ENCODE measurements at places on chromosomes 12 and 14.
A peak's percentile ranks its signal among the peaks of the same experiment; 100 is the strongest.

DNA sequence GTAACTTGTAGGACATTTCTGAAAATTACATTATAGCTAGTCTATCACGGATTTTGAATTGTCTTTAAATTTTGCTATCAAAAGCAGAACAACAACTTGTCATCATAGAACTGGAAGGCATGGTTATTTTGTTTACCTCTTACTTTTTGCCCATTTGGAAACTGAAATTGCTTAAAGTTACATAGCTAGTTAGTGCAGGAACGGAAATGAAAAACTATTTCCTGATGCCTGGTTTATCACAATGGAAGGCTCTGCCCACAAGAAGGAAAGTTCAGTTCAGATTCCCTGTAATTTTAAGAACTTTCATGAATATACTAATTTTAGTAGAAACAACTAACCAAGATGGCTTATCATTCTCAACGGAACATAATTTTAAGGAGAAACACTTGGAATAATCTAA is 427.7 kb downstream of the RAD51B start:
- no peak for DNase-seq

DNA sequence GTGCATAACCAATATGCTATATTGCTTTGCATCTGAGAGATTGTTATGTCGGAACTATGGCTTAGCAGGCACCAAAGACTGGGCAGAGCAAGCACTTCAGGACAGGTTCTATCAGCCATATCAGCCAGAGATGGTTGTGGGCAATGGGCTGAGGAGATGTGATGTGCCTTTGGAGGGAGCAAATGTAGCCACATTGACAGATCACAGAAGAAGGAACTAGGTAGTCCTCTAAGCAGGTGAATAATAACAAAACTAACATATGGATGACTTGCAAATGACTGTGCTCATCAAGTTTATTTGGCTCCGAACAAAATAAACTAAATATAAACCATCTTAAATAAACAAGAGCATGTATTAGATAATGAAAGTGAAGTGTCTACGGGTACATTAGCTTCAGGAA is 291.7 kb downstream of the RMST start:
- no peak for DNase-seq

- no peak for DNase-seq
These were observed 39.8 kb downstream of the ELK3 start for GRCh38 chr12:96233939-96234461.

- no peak for DNase-seq
These were observed 2.1 kb upstream of the YY1 start for GRCh38 chr14:100236881-100237280.

- no peak for DNase-seq
These were observed 221.2 kb downstream of the TRHDE start for GRCh38 chr12:72493407-72493806.

DNA sequence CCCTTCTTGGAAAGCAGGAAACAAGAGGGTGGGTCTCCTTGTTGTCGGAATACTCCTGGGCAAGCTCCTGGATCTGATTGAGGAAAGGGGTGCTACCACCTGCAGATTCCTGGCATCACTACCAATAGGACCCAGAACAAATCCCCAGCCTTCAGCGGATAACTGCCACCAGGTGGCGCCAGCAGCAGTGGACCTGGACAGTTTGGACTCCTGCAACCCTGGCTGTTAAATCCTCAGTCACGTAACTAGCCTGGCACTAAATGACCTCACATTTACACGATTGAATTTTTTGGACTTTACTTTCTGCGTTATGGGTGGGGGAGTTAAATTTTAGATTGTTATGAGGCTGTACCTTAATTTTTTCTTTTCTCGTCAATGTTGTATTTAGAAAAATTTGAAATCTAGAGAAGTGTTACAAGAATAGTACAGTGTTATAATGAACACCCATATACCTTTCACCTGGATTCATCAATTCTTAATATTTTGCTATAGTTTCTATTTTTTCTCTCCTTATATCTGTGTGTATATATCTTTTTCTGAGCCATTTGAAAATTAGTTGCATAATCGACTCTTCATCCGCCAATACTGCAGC is 95.6 kb downstream of the GAS2L3 start:
- peak; percentile 50 for DNase-seq

GRCh38 chr12:51884676-51885229 is 3.1 kb upstream of the ANKRD33 start:
- DNase-seq: no peak

DNA sequence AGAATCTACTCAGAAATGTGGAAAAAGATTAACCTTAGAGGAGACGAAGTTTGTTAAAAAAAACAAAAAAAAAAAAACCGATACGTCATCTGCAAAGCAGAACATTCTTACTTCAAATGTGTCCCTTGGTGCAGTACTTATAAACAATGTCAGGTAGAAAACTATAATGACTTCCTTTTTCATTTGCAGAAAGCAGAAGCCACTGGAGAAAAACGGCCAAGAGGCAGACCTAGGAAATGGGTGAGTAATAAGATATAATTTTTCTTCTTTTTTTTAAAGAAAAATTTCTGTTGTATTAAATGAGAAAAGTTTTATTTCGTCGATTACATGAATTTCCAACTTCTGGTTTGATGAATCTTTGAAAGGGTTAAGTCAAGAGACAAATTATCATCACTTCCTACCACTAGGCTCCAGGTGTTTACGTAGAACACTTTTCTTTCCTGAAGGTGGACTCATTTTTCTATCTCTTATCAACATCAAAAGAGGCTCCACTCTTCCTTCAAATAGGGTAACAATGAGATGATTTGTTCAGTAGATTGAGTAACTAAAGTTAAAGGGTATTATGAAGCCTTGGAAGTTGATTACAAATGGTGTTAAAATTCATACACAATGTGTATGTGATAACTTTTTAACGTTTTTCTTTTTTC is 14.2 kb downstream of the HMGA2 start:
- DNase-seq: no peak

GRCh38 chr14:64711039-64711438 is 6.8 kb downstream of the PLEKHG3 start:
- no peak for DNase-seq

DNA sequence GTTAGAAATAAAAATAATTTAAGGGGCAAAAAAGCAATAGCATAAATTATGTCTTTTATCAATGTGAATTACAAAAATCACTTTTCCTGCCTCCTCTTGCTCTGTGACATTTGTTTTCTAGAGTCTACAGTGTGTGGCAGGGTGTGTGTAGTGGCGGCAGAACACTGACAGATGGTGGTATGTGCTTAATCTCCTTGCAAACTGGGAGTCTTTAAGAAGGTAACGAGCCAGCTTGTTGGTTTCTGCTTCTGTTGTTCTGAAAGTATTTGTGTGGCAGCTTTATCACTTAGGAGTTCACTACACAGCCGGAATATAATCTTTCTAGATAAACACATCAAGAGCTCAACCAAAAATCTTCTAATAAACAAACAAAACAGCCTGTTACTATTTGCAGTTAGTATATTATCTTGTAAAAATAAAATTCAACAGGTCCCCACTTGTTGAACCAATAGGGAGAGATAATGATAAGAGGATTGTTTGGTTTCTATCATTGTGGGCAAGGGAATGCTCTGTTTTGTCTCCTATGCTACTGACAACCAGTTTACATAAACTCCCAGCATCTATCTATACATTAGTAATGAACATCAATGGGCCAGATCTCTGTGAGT is 13.0 kb downstream of the CDKL1 start:
- DNase-seq: no peak

- no peak for DNase-seq
These were observed 93.3 kb downstream of the CALM1 start for GRCh38 chr14:90489916-90490719.

GRCh38 chr12:108447168-108447832 is 67.8 kb upstream of the FICD start:
- no peak for DNase-seq

- DNase-seq: no peak
These were observed 92.7 kb upstream of the HOXC13 start for GRCh38 chr12:53845932-53846331.

GRCh38 chr12:14766649-14767215 is 36.5 kb downstream of the WBP11 start:
- no peak for DNase-seq

- DNase-seq: no peak
These were observed 6.9 kb upstream of the TCL1B start for GRCh38 chr14:95679148-95679815.

DNA sequence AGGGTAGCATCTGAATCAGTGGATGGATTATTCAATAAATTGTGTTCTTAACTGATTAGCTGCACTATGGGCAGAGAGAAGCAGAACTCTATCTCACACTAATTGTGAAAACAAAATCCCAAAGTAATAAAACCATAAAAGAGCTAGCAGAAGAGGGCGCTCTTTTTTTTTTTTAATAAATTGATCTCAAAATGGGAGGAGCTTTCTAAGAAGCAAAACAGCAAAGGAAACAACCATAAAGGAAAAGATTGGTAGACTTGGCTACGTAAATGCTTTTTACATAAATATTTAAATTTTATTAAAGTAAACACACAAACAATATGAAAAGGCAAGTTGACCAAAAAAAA is 1.5 kb upstream of the TM7SF3 start:
- DNase-seq: no peak

- DNase-seq: no peak
These were observed 10.4 kb downstream of the MTA1 start for GRCh38 chr14:105430042-105430441.

DNA sequence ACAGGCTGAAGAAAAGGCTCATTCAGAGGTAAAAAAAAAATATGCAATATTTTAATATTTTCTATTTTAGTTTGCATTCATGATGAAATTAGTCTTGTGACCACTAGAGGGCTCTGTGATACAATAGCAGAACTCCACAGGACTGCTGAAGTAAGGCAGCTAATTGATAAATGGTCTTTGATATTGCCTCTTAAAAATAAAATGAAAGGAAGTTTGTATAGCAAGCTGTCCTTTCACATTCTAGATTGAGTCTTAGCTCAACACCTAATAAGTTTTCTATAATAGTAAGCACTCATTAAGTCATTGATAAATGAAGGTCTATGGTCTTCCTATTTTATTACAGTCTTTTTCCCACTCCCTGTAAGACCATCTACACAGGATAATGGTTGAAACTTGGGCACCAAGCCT is 315.7 kb downstream of the NAV3 start:
- no peak for DNase-seq

DNA sequence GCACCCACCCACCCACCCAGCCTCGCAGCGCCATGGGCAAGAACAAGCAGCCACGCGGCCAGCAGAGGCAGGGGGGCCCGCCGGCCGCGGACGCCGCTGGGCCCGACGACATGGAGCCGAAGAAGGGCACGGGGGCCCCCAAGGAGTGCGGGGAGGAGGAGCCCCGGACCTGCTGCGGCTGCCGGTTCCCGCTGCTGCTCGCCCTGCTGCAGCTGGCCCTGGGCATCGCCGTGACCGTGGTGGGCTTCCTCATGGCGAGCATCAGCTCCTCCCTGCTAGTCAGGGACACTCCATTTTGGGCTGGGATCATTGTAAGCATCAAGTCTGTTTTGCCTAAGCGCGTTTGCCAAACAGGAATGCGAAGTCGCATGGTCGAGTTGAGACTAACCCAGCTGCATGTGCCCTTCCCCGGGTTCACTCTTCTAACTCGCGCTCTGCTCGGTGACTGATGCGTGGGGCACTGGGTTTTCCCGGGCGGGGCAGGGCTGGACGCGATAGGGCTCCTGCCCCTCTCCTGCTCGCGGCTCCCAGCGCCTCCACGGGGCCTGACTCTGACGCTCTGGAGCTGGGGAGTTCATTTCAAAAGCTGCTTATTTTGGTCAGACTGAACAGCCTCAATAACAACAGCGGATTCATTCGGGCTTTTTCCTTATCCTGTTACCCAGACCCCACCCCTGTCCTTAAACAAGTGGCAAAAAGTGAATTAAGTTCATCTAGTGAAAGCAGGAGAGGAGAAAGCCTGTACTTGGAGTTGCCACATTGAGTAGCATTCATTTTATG is 458 bp downstream of the SSPN start:
- peak; percentile 14 for DNase-seq

- no peak for DNase-seq
These were observed at the start of gene TCL1B for GRCh38 chr14:95685978-95686922. TSS of gene TCL1B (plus strand) at chr14:95686426. CDS start at chr14:95686468, 42 bp downstream.

GRCh38 chr12:117330441-117331113 is 30.8 kb downstream of the NOS1 start:
- DNase-seq: no peak

- no peak for DNase-seq
These were observed 85.2 kb downstream of the CAND1 start for GRCh38 chr12:67354322-67354721.

All from GM12891 (cell line).